NCI-H1436 treated with DMSO at 0.1 percent for 48 hours (cell line): ENCODE measurements at places on chromosomes 12 and 14.

DNA sequence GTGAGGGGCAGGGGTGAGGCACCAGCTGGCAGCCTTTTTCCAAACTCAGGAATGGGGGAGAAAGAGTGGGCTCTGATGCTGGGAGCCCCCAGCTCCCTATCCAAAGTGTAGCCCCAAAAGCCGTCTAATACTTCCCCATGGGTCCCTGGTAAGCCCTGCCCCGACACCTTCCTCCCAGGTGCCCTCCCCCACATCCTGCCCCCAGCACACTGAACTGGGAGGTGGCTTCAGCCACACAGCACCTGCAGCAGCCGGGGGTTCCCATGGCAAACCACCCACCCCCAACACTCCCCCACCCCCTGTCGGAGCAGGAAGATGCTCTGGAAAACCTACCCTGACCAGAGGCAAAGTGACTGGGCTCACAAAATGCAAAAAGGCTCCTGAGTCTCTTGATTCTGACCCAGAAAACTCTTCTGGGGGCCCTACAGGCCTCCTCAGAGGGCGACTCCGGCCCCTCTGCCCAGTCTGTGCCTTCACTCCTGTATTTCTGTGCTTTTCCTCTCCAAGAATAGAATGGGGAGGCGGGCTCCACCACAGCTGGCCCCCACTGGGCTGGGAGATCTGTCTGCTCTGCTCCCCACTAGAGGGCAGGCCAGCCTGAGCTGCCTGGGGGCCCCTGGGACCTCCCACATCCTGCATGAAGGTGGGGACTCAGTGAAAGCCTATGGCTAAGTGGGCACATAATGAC, 81.6 kb downstream of the ITPK1 start:
- DNase-seq = no peak

DNA sequence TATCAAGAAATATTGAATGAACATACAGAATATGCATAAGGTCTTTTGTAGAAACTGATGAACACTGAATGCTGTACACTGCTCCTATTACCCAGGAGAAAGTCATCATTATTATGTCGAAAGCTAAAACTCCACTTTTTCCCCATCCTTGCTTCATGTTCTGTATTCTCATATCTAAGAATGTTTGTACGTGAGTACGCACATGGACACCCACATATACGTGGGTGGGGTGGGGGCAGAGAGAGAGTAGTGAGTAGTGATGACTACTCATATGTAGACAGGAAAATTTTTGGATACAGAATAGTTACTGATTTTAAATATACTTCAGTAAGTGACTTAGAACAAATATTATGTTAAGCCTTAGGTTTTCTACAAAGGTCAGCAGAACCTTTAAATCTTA, 75.1 kb downstream of the FERMT2 start:
- no peak for DNase-seq

GRCh38 chr12:24948420-24948756, 513 bp downstream of the BCAT1 start:
- DNase-seq = no peak

GRCh38 chr12:132488127-132489077, 1.5 kb upstream of the FBRSL1 start:
- no peak for DNase-seq

DNA sequence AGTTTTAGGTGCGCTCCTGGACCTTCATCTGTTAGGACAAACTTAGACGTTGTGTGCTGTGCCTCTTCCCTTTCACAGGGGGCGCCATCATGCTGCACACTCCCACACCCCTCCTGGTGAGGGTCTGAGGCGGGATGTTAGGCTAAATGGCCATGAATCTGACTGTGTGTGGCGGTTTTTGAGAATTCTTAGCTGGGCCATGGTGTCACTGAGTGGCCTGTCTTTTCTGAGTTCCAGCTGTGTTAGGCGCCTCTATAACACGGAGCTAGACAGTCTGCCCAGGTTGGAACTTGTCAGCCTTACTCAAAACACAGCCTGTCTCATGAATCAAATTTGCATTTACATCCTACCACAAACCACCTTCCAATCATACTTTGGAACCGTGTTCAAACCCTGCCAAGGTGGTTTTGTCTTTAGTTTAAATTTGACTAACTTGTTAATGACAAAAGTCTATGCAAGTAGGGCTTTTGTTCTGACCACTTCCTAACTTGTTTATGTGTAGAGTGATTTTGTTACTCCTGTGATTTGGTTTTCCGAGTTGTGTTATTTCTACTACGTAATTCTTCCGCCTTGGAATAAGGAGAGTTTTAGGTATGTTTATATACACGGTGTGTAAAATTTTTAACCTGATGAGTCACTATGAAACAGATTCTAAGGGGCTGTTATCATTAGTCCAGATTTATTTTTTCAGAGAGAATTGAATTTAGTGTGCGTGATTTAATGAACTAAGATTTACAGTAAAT, 19.6 kb downstream of the ACVR1B start:
- no peak for DNase-seq

GRCh38 chr12:48110691-48111311, 4.9 kb upstream of the SENP1 start:
- DNase-seq = no peak

GRCh38 chr12:10652192-10652591, 21.7 kb downstream of the STYK1 start:
- no peak for DNase-seq

- DNase-seq = no peak
Measured at GRCh38 chr14:70398706-70399431, 18.0 kb downstream of the SYNJ2BP start.

DNA sequence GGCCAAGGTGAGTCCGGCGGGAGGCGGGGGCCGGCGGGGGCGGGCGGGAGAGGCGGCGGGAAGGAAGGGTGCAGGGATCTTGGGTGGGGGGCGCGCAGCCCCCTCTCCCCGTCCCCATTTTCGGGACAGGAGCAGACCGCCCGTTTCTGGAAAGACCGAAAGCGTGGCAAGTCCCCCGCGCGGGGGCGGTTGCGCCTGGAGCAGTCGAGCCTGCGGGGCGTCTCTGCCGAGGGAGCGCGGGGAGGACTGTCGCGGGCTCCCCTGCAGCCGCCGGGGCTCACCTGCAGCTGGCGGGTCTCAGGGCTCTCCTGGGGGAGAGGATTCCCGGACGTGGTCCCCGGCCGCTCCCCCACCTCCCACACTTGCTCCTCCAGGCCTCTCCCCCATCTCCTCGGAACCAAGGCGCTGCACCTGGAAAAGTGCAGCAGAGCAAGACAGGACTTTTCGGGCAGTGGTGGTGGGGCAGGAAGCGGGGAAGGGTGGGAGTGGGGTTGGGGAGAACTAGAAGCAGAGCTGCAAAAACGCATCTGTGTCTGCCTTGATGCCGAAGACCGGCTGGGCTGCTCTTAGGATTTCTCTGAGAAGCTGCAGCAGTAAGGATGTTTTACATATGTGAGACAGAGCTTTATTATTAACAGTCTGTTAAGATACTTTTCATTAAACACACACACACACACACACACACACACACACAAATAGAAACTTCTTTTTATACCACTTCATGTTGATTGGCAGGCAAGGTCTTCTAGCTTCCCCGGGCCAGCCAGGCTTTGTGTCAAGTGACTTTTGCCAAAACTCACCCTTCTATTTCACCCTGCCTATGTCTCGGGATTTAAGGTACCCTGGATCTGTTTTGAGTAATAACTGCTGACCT, 677 bp downstream of the C12orf75 start:
- no peak for DNase-seq

- no peak for DNase-seq
Measured at GRCh38 chr12:10722502-10722904, 620 bp downstream of the YBX3 start.

GRCh38 chr14:97995531-97995930, 1198.3 kb downstream of the VRK1 start:
- DNase-seq = no peak

- no peak for DNase-seq
Measured at GRCh38 chr12:111783046-111783445, 16.3 kb downstream of the ALDH2 start.

GRCh38 chr14:90495357-90496276, 98.8 kb downstream of the CALM1 start:
- DNase-seq = no peak

DNA sequence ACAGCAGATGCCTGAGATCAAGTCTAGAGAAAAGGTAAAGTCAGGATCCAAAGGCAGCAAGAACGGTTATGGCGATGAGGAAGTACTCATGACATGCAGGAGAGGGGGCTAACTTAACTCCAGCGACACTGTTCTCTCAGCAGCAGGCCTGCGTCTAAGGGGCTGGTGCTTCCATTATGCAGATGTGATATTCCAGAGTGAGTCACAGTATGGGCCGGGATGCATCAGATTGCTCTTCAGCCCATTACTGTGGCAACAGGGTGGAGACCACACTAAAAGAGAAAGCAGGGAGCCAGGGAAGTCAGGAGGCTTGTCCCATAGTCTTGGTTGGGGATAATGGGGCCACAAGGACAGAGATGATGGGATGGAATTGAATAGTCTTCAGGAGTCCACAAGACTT, 151.8 kb upstream of the NTF3 start:
- DNase-seq = no peak

DNA sequence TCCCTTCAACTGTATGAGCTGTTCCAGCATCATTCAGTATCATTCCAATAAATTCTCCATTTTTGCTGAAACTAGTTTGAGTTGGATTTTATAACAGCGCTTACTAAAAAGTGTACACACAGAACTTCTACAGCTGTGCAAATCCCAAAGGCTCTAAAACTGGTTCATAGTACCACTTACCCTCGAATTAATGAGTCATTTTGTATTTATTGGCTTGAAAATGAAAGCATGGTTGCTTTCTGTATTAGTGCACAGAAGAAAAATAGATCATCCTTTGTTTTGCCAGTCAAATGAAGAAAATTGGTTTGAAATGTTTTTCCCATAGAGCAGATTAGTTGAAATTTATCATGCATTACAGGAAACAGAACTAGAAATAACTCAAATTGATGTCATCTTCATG, 268.3 kb upstream of the CPNE8 start:
- no peak for DNase-seq

DNA sequence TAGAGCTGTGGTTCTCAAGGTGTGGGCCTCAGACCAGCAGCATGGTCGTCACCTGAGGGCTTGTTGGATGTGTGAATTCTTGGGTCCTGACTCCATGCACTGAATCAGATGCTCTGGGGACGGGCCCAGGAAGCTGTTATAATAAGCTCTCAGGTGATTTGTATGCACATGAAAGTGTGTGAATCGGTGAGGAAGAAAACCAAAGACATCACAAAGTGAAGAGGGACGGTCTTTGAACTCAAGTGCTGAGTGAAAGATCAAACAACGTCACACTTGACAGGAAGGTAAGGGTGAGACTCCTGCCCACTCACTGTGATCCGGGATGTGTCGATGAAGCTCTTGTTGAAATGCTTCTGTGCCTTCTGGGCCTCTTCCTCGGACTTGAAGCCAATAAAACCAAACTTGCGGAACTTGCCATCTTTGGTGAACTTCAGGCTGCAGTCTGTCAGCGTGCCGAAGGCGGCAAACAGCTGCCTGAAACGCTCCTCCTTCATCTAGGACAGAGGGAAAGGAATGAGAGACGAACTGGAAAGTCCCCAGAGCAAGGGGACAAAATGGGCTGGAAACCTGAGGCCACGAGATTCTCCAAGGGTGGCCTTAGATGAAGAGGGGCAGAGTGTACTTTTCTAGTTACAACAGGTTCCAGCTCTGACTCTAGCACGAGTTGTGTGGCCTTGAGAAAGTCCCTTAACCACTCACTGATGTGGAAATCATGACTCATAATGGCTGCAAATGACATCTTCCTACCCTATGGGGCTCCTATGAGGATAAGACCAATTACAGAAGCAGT, 4.0 kb downstream of the RBM19 start:
- no peak for DNase-seq

- no peak for DNase-seq
Measured at GRCh38 chr12:39205969-39206368, 237.0 kb downstream of the KIF21A start.

DNA sequence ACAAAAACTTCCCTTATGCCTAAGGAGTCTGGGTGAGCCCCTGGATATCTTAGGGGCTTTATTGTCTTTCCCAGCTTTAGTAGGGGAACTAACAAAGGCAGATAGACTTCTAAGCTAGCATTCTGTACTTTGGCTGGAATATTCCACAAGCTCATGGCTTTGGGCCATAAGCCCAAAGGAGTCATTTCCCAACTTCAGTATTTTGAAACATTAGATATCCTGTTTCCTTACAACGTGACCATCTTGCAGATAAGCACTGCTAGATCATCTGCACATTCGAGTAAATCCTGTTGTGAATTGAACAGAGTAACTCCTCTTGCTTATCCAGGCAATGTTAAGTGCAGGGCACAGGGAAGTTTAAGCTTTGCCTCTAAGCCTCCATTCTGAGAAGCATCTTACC, 70.6 kb upstream of the ACTN1 start:
- DNase-seq = no peak

DNA sequence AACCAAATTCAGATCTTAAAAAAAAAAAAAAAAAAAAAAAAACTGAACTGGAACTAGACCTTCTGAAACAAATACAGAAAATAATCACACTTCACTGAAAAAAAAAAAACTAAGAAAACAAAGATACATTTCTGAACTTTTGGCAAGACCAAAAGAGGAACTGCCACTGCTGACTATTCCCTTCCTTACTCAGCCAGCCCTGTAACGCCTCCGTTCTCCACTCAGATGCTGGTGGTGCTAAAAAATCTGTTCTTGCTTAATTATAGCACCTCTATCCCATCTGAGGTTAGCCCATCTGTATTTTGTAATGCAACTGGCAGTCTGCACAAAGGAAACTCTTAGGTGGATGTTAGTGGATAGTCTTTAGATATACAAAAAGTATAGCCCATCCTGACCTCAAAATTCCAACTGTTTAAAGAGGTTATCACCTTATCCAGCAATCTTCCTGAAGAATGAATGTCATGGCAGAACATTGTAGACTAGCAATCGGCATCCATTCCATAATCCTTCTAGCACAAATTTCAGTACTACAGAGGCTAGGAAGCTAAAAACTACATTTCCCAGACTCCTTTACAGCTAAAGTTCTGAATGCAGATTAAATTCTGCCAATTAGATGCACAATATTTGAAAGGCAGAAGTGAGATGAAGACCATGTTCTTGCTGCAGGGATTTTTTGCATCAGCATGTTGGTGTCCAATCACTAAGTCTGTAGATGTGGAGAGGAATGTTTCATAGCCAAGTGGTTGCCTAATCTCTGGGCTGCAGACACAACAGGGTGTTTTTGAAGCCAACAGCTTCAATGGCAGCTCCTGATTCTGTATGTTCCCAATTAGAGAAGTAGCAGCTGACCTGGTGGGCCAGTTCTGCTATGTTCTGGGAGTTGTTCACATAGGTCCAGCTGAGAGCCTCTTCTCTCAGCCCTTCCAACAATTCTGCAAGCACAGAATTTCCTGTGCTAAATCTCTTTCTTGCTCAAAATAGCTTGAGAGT, 5.7 kb downstream of the MAP3K9 start:
- DNase-seq = no peak

DNA sequence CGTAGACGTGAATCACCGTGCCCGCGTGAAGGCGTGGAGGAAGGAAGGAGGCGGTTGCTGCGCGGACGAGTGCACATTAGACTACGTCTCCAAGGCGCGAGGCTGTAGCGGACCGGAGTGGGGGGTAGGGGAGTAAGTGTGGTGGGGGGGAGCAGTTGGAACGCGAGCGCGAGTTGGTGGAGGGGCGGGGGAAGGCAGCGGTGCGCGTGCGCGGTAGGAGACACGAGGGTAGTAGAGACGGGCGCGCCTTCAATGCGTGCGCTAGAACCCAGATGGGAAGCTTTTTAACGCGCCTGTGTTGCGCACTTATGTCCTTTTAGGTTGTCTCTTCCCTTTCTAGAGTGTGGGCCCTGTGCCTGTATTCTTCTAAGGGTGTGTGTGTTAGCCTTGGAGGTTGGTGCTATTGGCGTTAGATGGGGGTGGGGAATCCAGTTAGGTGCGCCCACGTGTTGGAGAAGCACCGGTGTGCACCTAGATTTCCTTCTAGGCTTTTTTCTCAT, 604 bp downstream of the EIF4B start:
- DNase-seq = no peak

GRCh38 chr12:100932571-100932970, 138.0 kb downstream of the ANO4 start:
- no peak for DNase-seq

GRCh38 chr14:90970167-90970600, 90.3 kb downstream of the RPS6KA5 start:
- no peak for DNase-seq
